ELR (cell line): ENCODE measurements at places on chromosomes 3 and 15.
A peak's percentile ranks its signal among the peaks of the same experiment; 100 is the strongest.

DNA sequence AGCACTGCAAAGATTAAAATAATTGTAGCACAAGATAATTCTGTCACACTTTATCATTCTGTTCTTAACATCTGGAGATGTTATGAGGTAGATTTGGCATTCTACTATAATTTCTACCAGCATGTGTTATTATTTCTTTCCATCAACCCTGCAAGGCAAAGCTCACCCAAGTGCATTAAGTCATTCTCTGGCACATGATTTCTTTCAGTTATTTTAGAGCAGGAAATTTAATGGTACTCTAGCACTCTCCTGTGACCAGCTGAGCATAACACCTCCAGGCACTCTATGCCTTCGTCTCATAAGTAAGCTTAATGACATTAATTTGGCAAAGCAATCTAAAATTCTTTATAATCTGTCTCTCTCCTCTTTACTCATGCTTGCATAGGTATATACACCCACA lies 300.2 kb upstream of the GPR149 start:
- no peak for DNase-seq

- DNase-seq, result no peak
Measured at GRCh38 chr3:152650177-152650576, 184.8 kb upstream of the P2RY1 start.

- no peak for DNase-seq
Measured at GRCh38 chr15:90749754-90750153, 32.6 kb downstream of the BLM start.

- peak; percentile 95 for DNase-seq
Measured at GRCh38 chr3:64188810-64189560, 36.3 kb downstream of the PRICKLE2 start.

GRCh38 chr15:57732526-57733331 lies 26.2 kb downstream of the POLR2M start:
- DNase-seq, result peak; percentile 75

GRCh38 chr3:29511701-29512100 lies 230.8 kb downstream of the RBMS3 start:
- no peak for DNase-seq

DNA sequence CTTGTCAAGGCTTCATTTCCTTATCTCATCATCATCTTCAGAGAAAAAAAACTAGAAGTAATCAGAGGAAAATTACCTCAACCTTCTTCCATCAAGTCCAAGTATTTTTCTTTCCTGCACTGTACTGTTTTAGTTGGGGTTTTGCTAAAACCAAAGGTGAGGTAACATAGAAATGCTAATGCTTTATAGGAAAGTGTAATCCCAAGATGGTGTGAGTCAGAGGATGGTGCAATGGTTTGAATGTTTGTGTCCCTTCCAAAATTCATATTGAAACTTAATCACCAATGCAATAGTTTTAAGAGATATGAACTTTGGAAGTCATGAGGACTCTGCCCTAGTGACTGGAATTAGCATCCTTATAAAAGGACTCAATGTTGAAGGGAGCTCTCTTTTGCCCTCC lies 79.5 kb downstream of the KBTBD8 start:
- DNase-seq, result no peak
